ENCODE measurements at places on chromosomes 16 and 17. TPM values are rescaled to one million over a fixed set of nuclear protein-coding genes. Genes with fewer than 3 reads are reported as not detected.
A peak's percentile ranks its signal among the peaks of the same experiment; 100 is the strongest.

Gene RASL10B
- 1.9 TPM for total RNA-seq

DNA sequence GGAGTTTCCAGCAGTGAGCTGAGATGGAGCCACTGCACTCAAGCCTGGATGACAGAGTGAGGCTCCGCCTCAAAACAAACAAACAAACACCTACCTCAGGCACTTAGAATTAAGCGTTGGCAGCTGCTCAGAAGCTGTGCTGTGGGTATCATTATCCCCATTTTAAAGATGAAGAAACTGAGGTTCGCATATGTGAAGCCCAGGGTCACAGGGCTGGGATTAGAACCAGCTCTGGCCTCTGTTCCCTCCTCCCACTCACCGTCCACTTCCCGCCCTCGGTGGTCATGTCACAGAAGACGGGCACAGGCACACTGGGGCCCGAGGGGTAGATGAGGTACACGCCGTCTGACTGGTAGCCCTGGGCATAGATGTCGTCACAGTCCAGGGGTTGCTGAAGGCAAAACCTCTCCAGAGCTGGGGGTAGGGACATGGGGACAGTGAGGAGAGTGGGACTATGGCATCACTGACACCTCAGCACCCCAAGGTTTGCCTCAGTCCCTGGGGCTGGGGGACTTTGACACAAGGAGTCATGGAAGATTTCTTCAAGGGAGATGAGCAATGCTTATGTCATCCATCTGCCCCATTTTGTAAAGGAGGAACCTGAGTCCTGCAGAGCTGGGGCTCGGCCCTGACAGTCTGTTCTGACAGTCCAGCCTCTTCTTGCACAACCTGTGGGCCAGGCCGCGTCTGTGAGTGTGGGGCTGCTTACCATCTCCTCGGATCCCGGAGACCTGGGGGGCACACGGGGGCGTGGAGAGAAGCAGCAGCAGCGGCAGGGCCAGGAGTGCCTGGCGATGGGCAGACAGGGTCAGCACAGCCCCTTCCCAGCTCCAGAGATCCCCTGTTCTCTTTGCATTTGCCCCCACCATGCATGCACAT, 700 bp downstream of the MFAP4 start:
- peak; percentile 71 for DNase-seq

DNA sequence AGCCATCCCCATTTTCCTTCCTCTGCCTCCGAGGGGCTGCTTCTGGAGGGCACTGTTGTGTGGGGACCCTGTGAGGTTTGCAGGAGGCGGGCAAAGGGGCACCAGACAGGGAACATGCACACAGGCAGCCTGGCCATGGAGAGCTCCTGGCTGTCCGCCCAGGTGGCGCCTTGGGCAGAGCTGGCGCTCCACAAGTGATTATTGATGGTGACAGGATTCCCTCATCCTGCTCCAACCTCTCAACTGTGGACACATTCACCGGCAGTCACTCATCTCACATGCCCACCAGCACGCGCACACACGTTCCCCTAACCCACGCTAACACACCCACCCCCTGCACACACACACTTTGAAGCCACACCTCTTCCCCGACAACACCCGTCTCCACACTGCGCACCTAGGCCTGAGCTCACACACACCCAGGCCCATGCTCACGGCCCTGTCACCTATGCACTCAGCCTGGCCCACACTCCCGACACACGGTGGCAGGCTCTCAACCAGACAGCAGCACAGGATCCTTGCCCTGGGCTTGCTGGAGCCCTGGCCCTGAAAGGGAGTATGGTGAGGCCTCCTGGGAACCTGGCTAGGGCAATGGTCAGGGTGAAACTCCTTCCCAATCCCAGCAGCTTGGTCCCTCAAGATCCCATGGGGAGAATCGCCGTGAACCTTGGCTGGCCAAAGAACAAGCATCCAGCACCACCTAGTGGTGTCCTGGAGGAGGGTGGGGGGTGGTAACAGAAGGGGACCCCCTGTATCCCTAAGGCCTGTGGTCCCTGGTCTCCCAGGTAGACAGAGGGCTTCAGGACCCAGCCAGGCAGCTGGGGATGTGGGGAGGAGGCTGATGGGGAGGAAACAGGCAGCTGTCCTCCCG, 3.6 kb downstream of the PNMT start:
- no peak for DNase-seq

- DNase-seq: peak; percentile 26
These were observed 69.8 kb upstream of the METRNL start for GRCh38 chr17:83009414-83010205.

DNA sequence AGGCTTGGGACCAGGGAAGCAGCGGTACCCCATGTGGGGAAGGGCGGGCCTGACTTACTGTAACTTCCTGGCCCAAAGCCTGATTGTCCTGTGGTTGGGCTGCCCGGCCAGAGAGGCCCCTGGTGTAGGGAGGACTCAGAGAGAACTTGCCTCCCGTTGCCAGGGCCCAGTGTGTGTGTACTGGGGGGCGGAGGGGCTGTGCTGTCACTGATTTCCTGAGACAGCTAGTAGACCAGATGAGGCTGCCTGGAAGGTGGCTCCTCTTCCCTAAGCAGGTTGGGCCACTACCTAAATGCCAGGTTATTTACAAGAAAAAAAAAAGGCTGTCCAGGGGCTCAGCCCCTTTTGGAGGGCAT, 16.7 kb downstream of the SOCS3 start:
- DNase-seq: peak; percentile 95

GRCh38 chr16:73036074-73036826, 11.7 kb downstream of the ZFHX3 start:
- no peak for DNase-seq

All from muscle of leg (tissue), 16 donors.